ENCODE measurements at places on chromosomes 3 and 15.
A peak's percentile ranks its signal among the peaks of the same experiment; 100 is the strongest.

- no peak for DNase-seq
Measured at GRCh38 chr3:179949412-179949811, 87.3 kb downstream of the PEX5L start.

DNA sequence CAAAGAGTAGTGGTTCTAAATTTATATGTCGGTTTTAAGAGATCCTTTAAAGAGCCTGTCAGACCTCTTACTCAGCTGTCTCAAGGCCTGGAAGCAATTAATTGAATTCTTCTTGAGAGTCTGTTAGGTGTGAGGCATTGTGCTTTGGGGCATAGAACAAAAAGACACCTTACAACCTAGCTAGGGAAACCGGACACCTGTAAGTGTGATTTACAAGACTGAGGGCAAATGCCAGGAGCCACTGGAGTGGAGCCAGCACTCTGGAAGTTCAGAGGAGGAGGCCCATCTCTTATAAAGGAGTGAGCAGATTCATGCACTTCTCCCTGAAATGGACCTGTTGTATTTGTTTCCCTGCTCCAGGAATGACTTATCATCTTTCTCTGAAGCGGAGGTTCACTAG lies 97.7 kb upstream of the NUDT16 start:
- no peak for DNase-seq

GRCh38 chr15:40420793-40421192 lies 15.2 kb downstream of the IVD start:
- no peak for DNase-seq

- DNase-seq, result no peak
Measured at GRCh38 chr3:23240171-23240785, 37.2 kb downstream of the UBE2E2 start.

- no peak for DNase-seq
Measured at GRCh38 chr15:40372981-40373380, 9.5 kb upstream of the KNSTRN start.

GRCh38 chr3:197956626-197956988 lies 3.4 kb upstream of the LMLN start:
- no peak for DNase-seq

- no peak for DNase-seq
Measured at GRCh38 chr3:22728406-22728805, 474.7 kb upstream of the UBE2E2 start.

- DNase-seq, result no peak
Measured at GRCh38 chr3:149647812-149648211, 10.0 kb downstream of the WWTR1 start.

- peak; percentile 20 for DNase-seq
Measured at GRCh38 chr3:23999012-23999641, 54.0 kb downstream of the NR1D2 start.

- DNase-seq, result no peak
Measured at GRCh38 chr3:174035328-174035886, 637.9 kb downstream of the NLGN1 start.

- no peak for DNase-seq
Measured at GRCh38 chr3:143731776-143732175, 116.5 kb downstream of the SLC9A9 start.

DNA sequence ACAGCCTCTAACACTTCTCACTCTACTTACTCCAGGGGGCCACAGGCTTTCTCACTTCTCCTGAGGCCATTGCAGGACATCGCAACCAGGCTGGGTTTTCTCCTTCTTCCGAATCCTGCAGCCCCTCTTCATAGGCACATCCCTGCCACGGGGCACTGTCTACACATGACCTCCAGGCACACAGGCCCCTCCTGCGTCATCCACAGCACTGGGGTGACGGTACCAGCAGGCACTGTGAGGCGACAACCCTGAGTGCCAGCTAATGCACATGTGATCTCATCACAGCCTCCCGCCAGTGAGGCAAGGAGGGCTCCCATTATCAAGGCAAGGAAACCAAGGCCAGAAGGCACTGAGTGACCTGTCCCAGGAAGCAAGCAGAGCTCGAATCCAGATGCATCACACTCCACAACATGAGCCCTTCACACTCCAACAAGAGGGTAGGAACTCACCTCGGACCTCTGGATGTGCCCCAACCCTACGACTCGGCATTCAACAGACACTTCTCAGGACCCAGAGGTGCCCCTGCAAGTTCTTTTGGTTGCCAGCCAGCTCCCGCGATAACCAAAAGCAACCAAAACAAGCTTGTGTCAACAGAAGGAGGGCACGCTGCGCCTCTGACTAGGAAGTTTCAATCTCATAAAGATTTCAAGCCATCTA lies 16.7 kb downstream of the FAM174B start:
- DNase-seq, result no peak

GRCh38 chr3:120370463-120370862 lies 21.3 kb upstream of the LRRC58 start:
- DNase-seq, result no peak

- DNase-seq, result no peak
Measured at GRCh38 chr3:141915016-141915415, 38.6 kb downstream of the ATP1B3 start.

DNA sequence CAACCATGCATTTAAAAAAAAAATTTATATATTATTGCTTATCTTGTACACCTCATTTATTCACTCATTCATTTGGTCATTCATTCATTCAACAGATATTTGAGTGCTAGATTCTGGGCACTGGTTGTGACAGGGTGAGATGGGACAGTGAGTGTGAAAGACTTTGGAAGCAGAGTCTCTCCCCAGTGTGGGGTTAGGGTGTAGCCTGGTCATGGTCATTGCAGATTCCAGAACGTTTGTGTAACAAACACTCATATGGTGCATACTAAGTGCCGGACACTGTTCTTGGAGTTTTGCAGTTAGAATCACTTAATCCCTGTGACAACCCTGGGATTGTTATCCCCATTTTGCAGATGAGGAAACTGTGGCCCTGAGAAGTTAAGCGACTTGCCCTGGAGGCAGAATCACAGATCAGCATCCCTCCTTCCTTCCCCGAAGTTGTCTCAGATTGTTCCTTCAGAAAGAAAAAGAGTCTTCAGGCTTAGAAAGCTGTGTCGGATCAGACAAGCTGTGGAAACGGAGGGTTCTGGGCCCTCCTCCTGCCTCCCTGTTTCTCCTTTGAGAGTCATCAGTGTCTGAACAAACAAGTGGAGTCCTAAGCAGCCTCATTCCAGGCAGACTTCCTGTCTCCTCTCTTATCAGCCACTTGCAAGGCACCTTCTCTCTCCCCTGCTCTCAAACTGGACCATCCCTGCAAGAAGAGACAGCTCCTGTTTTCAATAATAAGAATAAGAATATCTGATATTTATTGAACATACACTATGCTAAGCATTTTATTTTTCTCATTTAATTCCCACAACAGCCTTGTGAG lies 6.3 kb downstream of the LOXL1 start:
- no peak for DNase-seq

DNA sequence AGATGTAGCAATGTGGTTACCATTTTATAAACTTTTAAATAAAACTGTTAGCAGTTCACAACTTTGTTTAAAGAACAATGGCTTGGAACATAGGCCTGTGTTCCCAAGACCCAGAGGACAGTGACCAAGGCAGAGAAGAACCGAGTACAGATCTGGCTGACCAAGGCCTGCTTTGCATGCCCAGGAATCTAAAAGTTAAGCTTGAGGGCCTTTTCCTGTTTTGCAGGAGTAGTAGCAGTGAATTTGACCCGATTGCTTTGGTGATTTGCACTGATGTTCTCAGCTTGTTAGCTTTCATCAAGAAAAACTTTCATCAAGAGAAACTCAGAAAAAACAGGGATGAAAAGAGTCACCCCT lies 9.9 kb downstream of the FILIP1L start:
- no peak for DNase-seq

GRCh38 chr3:39130693-39131265 lies 22.6 kb downstream of the CSRNP1 start:
- DNase-seq, result no peak
